ENCODE measurements at places on chromosomes 5 and 9. TPM values are rescaled to one million over a fixed set of nuclear protein-coding genes. Genes with fewer than 3 reads are reported as not detected.

Gene PCDHGA5
- total RNA-seq: 8.8 TPM

Gene CCNJL
- 3.3 TPM for total RNA-seq

Gene PCDHA9
- total RNA-seq: 0.45 TPM

Gene MCC
- total RNA-seq: 41.9 TPM

Gene POU5F2
- 3.7 TPM for total RNA-seq

Gene TRIM41
- total RNA-seq: 24.6 TPM

Gene CEL
- 2.7 TPM for total RNA-seq

Gene CETN3
- 29.7 TPM for total RNA-seq

Gene SVEP1
- 110 TPM for total RNA-seq

Gene PCDHGA3
- total RNA-seq: 6.7 TPM

Gene STPG3
- not detected for total RNA-seq

Gene IFNA7
- not detected for total RNA-seq

Gene KCNV2
- not detected for total RNA-seq

Gene NME5
- 3.7 TPM for total RNA-seq

GRCh38 chr5:138700581-138701362, 52.5 kb upstream of the CTNNA1 start:
- no peak for DNase-seq

GRCh38 chr9:83934569-83935275, 13.5 kb upstream of the KIF27 start:
- no peak for DNase-seq

DNA sequence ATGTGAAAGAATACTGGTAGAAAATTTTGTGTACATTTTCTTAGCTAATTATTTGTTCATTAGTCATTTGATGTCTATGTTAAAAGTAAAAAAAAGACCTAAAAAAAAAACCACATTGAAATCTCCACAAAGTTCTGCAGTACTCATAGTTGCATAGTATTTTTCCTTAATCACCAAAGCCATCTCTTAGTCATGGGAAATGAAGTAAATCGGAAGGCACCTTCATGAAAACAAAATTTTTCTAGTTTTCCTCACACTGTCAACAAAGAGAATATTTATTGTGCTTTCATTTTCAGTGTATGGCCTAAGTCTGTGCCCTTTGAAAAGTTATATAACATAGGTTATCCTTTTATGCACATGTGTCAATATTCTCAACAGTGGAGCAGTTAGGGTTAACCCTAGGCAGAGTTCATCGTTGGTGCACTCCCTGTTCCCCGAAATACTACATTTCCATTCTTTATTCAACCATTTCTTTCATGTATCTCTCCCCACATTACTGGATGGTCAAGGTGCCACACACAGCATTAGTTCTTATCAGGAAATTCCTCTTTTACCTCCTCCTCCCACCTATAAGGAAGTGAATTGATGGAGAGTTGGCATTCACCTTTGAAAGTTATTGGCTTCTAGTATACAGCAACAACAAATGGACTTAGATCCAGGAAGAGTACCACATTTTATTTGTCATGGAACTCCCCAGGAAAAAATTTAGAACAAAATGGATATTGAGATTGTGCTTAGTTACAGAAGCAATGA, 93.1 kb downstream of the NUDT12 start:
- no peak for DNase-seq

DNA sequence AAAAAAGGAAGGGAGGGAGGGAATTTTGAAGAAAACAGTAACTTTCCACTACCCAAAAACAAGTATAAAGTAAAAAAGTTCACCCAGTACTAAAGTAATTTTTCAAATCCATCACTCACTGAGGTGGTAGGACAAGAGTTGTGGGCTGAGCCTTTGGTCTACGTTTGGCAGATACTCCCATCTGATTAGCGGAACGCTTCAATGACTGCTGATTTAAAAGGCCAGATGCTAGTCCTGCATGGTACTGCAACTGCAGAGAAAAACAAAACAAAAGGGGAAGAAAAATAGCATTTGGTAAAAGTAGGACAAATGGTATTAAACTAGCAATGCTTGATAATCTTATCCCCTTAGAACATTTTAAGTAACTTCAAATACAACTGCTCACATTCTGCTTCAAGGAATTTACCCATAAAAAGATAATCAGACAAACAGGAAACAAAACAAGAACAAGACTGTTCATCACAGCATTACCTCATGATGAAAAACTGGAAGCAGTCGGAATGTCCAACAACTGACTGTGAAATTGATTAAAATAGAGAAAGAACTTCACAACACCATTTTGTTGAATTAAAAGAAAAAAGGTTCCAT, 65.4 kb downstream of the MED27 start:
- DNase-seq: no peak

- peak; percentile 26 for DNase-seq
Measured at GRCh38 chr9:35856882-35857281, 13.3 kb downstream of the OR13J1 start.

DNA sequence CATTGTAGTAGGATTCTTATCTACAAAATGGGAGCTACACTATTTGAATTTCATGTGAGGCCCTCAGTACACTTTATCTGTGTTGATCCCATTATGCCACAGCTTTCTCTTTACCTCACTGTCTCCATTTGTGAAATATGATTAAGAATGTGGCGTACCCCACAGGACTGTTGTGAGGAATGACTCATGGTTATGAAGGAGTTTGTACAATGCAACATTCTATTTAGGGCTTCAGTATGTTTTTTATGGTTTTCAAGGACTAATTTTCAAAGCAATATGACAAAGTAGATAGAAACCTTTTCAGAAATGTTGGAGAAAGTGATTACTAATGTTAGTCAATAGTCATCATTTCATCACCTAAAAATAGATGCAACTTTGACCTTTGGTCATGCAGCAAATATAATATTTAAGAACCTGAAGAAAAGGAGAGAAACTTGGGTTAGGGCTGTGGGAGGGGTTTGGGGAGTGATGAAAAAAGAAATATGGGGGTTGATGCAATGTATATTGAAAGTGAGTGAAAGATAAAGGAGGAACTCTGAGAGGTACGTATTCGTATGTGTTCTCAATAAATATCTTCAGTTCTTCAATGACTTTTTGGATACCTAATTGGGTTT, 53.7 kb upstream of the PIP5K1B start:
- DNase-seq: no peak

DNA sequence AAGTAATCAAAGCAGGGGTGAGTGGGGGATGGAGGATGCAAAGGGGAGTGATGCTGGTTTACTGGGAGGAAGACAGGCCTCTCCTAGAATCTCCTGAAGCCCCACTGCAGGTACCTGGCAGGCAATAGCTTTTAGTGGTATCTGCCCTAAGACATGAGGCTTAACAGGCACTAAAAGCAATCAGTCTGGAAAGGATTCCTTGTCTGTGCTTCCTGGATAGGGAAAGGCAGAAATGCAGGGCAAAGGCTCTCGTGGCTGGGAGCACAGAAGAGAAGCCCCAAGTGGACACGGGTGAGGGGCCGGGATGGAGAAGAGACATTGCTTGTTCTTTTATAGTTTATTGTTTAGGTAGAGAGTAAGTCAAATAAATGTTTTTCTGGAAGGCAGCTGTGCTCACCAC, 40.1 kb downstream of the CCNJL start:
- no peak for DNase-seq

DNA sequence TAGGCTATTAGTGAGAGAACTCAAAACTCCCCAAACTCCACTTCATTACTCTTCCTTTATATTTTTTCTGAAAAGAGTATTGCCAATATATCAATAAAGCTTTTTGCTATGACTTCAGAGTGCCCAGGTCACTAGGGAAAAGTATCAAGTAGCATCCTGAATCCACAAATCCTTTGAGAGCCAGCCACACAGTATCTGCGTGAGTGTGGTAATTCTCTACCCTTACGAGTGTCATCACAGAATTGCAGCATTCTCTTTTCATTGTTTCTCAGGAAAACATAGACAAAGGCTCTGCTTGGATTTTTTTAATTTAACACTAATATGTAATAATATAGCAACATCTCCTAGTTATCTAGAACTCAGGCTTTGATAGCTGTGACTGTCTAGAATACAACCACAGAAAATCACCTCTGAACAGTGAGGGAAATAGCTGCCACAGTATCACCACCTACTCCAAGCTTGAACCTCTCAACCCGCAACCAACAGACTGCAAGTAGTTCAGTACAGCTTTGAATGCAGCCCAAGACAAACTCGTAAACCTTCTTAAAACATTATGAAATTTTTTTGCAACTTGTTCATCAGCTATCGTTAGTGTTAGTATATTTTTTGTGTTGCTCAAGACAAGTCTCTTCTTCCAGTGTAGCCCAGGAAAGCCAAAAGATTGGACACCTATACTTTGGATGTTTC, 79.3 kb upstream of the CCDC152 start:
- no peak for DNase-seq

DNA sequence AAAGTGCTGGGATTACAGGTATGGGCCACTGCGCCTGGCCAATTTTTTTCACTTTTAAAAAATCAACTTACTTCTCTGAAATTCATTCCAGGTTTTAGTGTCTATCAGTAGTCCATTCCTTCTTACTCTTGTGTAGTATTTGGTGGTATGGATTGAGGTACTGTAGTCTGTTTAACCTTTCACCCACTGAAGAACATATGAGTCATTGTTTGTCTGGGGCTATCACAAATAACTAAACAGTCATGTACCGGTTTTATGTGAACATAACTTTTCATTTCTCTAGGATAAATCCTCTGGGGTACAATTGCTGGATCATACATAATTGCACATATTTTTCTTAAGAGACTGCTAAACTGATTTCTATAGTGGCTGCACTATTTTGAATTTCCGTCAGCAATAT, 1188.0 kb upstream of the CDH9 start:
- DNase-seq: no peak

GRCh38 chr5:78355561-78355960, 4.9 kb upstream of the SCAMP1 start:
- no peak for DNase-seq

GRCh38 chr9:133225171-133226011, 16.3 kb upstream of the OBP2B start:
- peak; percentile 46 for DNase-seq

DNA sequence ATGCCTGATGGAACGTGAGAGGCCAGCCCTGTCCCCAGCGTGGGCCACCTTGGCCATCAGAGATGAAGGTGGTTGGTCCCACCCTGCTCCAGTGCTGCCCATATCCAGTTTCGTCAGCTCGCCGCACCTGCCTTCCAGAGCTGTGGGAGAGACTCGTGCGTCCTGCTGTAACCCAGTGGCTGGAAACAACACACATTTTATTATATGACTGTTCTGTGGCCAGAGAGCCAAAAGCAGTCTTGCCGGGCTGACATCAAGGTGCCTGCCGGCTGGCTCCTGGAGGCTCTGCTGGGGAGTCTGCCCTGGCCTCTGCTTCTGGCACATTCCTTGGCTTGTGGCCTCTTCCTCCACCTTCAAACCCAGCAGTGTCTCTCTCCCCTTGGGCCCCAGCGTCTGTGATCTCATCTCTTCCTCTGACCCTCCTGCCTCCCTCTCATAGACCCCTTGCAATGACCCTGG, 94.7 kb downstream of the RXRA start:
- DNase-seq: no peak

GRCh38 chr5:83914199-83914598, 193.5 kb upstream of the HAPLN1 start:
- DNase-seq: no peak

DNA sequence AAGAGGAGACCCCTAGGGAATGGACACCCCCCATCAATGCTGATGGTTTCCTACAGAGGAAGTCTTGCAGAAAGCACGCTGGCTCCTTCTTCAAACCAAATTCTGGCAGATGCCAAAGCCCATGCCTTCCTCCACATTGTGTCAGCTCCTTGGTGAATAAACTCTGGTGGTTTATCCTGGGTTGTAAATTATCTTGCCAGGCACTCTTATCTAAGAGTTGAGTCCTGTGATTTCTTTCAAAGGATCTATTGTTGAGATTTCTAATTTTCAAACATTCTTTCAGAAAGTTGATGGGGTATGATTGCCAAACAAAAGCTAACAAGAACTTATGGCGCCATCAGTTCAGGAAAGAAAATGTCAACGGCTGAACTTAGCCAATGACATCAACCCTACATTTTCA, 160.4 kb downstream of the NSG2 start:
- no peak for DNase-seq

- no peak for DNase-seq
Measured at GRCh38 chr9:116230051-116230632, 76.6 kb downstream of the PAPPA start.

DNA sequence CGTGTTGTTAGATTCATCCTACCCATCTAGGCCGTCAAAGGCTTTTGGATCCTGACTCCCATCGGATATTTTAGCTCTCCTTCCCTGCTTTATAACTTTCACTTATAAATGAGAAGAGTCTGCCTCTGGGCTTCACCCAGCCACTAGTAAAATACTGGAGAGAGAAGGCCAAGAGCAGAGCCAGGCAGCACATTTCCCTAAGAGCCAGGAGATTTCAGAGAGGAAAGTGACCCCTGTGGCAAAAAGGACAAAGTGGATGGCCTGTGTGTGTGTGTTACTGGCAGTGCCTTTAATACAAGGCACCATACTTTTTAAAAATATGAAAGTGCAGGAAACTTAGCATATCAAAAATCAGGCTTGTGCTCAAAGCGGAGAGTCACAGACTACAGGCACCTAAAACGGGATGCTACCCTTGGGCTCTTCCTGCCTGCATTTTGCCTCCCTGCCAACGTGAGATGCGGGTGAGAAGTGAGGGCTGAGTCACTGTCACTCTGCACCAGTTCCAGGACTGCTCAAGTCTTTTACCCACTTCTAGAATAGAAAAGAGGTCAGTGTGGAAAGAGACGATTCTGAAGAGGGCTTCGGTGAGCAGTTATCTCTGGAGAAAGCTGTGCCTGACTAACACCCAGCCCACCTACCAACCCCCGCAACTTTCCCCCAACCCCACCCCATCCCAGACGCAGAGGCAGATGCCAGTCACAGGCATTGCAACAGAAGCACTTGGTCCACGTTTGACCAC, 15.9 kb downstream of the NFIL3 start:
- no peak for DNase-seq

GRCh38 chr5:108398964-108399363, 17.1 kb upstream of the FBXL17 start:
- DNase-seq: no peak
